ENCODE measurements at places on chromosomes 4 and X. TPM values are rescaled to one million over a fixed set of nuclear protein-coding genes. Genes with fewer than 3 reads are reported as not detected.

APEX2 gene
- total RNA-seq = 9.6 TPM

FAM47E gene
- 2.4 TPM for total RNA-seq

CSN1S1 gene
- total RNA-seq = not detected

PPP2R3B gene
- 149 TPM for total RNA-seq

FAM9B gene
- not detected for total RNA-seq

BEND2 gene
- total RNA-seq = not detected

All from heart right ventricle (tissue), 16 donors.